Brain pericyte (primary cell): ENCODE measurements at places on chromosomes 2 and 18.
A peak's percentile ranks its signal among the peaks of the same experiment; 100 is the strongest.

GRCh38 chr2:134231301-134231964, 22.4 kb upstream of the MGAT5 start:
- no peak for DNase-seq

DNA sequence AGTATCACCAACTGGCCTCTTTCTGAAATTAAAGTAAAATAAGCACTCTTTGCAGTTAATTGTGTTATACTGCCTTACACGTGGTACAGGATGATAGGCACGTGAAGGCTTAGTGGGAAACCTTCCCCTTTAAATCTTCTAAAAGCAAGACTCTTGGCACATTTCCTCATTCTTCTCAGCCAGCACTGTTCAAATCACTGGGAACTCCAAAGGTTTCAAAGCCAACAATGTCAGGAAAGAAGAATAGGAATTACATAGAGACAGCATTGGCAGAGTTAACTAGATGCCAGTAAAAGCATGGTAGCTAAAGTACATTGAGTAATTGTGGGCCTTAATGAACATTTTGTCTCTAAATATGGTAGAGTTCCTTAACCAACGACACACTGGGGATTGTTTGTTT, 96.4 kb downstream of the DTNA start:
- DNase-seq = no peak

DNA sequence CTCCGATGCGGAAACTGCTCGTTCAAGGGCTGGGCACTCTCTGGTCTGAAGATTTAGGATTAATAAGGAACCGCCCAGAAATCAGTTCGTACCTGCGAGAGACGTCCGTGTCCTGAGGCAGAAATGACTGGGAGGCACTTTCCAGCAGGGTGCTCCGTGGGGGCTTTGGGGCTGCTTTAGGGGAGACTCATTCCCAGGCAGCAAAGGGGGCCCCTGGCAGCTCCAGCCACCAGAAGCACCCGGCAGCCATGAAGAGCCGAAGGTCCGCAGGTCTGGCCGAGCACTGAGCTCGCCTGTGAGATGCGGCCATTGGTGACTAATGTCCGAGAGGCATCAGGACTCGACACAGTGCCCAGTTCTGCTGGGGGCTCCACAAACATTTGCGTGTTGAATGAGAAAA, 20.9 kb downstream of the KCNG2 start:
- DNase-seq = no peak

DNA sequence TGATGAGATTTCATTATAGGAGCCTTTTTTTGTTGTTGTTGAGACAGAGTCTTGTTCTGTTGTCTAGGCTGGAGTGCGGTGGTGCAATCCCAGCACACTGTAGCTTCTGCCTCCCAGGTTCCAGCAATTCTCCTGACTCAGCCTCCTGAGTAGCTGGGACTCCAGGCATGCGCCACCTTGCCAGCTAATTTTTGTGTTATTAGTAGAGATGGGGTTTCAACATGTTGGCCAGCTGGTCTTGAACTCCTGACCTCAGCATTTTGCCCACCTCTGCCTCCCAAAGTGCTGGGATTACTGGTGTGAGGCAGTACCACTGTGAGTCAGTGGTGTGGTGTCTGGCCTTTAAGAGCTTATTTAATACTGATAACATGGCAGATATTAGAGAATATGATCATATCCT, 60.1 kb downstream of the MOB4 start:
- DNase-seq = no peak

DNA sequence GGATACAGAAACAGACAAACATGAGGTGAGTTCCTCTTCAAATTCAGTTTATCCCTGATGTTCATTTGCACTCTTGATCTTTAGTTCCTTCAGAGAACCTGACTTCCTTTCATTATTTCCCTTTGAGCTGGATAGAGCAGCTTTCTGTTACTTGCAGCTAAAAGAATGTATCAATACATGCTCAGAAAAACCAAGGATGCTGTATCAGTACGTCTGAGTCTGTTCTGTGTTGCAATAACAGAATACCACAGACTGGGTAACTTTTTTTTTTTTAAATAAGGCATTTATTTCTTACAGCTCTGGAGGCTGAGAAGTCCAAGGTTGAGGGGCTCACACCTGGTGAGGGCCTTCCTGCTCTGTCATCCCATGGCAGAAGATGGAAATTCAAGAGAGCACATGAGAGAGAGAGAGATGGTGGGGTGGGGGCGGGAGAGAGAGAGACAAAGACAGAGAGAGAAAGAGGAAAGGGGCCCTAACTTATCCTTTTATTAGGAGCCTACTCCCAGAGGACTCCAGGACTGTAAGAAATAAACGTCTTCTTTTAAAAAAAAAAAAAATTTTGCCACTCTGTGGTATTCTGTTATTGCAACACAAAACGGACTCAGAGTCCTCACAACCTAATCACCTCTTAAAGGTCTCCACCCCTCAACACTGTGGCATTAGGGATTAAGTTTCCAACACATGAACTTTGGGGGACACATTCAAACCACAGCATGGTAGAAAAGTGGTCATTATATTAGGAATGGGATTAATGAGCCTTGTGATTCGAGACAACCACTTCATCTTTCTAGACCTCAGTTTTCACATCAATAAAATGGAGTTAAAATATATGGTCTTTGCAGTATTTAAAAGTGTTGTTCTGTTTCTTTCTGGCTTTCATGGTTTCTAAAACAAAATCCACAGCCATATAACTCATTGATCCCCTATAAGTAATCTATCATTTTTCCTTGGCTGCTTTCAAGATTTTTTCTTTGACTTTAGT, 18.4 kb upstream of the SELENOI start:
- DNase-seq = no peak

DNA sequence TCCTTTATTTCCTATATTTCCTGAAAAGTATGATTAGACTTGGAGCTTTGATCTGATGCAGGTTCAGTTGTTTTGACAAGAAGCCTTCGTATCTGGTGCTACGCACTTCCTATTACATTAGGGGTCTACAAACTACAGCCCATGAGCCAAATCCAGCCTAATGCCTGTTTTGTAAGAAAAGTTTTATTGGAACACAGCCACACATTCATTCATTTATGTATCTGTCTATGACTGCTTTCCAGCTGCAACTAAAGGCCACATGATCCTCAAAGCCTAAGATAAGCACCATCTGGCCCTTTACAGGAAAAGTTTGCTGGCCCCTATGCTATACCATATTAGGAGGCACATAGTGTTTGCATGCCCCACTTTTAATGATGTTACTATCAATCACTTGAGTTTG, 26.0 kb downstream of the EIF2AK3 start:
- DNase-seq = no peak

GRCh38 chr2:120546048-120546864, 189.4 kb upstream of the GLI2 start:
- no peak for DNase-seq

- no peak for DNase-seq
Measured at GRCh38 chr2:208698114-208698513, 291.5 kb downstream of the PTH2R start.

DNA sequence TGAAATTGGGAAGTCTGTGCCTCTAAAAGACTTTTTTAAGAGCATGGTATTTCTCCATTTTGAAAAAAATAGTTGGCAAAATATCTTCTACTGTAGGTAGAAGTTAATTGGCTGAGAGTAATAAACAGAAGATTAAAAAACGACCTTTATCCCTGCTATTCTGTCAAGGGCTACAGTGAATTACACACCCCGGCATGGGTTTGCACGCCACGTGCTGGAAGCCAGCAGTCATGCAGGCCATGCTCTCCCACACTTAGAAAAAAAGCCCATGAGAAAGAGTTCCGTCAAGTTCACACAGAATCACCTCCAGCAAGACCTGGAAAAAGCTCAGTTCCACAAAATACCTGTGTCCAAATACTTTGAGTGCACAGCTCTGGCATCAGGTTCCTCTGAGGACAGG, 26.8 kb downstream of the FAM110C start:
- no peak for DNase-seq

DNA sequence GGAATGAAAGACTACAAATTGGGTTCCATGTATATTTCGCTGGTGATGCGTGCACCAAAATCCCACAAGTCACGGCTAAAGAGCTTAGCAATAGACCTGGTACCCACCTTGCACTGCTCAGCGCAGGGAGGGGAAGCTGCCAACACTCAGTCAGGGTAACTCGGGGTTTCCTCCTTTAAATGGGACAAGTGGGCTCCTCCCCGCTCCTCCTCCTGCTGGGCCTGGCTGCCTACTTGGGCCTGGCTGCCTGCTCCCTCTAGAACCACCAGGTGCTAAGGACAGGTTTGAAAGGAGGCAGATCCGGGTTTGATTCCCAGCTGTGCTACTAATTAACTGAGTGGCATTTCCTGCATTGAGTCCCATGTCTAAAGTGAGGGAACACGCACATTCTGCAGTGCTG, 23.4 kb downstream of the MYO7B start:
- no peak for DNase-seq

DNA sequence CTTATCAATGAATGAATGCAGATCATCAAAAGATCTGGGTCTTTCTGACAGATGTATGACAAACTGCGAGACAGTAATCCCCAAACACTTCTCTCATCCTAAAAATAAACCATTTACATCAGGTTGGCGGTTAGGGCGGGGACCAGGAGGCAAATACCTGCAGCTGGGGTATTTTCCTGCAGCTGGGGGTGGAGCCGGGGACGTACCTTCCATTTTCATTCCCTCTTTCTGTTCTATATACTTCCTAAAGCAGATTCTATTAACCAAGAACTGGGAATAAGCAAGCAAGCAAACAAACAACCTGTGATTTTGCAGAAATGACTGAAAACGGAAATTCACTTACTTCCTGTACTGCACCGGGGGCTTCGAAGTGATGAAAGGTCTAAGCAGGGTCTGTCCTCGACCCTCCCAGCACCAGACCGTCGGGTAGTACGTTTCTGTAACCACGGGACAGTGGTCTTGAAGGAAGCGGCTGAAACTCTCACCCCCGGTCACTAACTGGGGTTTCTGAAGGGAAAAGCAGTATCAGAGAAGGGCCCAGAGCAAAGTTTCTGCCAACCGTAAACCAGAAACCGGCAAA, 1.2 kb downstream of the ABHD3 start:
- DNase-seq = no peak

GRCh38 chr2:217978536-217979150, 24.2 kb downstream of the TNS1 start:
- DNase-seq = no peak

- peak; percentile 11 for DNase-seq
Measured at GRCh38 chr2:171598713-171599319, 76.5 kb downstream of the CYBRD1 start.

GRCh38 chr2:181426672-181427071, 30.5 kb upstream of the ITGA4 start:
- no peak for DNase-seq

DNA sequence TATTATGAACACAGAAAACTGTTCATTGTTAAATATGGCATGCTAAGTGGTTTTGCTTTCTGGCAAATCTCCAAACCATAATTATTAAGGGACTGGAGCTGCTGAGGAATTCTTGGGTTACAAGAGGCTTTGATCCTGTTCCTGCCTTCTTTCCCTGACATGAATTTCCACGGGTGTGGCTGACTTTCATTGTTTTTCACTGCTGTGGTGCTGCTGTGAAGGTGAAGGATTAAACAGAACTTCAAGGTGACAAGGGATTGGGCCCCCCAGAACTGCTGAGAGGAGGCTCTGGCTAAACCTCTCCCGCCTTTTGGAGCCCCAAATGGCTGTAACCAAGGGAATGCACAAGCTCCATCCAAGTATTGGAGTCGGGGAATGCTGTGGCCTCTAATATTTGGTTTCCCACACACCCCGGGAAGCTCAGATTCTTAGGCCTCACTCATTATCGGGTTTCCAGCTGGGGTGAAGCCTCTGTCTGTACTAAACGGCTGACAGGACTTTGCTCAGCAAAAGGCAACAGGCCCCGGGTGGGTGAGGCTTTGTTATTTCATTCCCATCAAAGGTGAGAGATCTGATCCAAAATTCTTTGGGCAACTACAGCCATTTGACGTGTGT, 29.0 kb upstream of the ZFP36L2 start:
- DNase-seq = no peak

DNA sequence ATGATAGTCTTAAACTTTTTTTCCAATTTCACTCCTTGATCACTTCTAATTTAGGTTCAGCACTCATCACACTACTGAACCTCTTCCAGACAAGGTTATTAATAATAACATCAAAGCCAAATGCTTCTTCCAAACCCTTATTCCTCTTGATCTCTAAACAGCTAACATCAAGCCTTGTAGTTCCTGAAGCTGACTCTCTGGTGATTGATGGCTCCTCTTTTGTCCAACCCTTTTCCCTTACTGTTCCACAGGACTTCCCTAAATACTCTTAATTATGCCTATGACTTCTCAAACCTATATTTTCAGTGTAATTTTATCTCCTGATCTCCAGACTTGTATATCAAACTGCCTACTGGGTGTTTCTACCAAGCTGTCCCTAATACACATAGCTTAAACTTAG, 83.9 kb downstream of the FAM228A start:
- DNase-seq = no peak

DNA sequence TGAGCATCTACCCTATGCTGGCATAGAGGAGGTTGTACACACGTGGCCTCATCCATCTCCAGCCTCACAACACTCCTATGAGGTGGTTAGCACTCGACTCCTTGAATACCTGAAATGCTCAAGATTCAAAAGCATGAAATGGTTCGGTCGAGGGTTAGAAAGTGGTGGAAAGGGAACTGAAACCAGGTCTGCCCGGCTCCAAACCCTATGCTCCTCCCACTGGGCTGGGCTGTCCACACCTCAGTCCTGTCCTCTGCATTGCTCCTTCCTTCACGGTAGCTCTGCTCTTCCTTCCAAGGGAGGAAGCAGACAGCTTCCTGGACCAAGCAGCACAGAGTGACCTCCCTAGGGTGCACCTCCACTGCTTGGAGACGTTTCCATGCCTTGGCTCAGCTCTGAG, 565.2 kb upstream of the ID2 start:
- DNase-seq = no peak

GRCh38 chr2:121502246-121502645, 28.4 kb upstream of the RNU4ATAC start:
- DNase-seq = no peak

DNA sequence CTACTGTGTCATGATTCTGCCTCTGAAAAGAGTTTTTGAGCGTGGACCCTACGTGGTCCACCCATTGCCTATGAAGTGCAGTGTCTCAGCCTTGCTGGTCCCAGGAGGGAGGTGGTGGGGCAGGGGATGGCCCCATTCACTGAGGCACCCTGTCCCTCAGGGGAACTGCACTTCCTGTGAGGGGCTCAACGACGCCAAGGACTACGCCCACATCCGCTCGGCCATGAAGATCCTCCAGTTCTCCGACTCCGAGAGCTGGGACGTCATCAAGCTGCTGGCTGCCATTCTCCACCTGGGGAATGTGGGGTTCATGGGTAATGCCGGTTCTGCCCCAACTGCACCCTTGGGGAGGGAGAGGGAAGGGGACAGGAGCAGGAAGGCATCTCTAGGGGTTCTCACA, 42.5 kb downstream of the MYO7B start:
- DNase-seq = no peak

GRCh38 chr2:26534865-26535662, 57.1 kb upstream of the OTOF start:
- no peak for DNase-seq

GRCh38 chr18:75130591-75131328, 78.2 kb downstream of the PTGR3 start:
- DNase-seq = peak; percentile 5

DNA sequence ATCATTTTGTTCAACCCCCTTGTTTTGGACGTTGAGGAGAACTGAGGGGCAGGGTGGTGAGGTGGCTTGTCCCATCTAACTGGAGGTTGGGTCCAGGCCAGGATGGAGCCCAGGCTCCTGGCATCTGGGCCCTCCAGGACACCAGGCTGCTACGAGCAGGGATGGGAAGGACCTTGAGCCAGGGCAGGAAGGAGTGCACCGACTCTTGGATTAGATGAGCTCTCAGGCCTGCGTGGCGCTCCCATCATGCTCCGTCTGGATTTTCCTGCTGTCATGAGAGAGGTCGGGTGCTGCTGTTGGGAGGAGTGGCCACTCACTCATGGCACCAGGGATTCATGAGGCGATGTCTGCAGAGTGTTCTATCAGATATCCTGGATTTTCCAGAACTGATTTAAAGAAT, 18.3 kb upstream of the ALLC start:
- no peak for DNase-seq
